ENCODE measurements at places on chromosomes 11 and 22.

GRCh38 chr22:40400159-40400558 lies 29.8 kb downstream of the SGSM3 start:
- DNase-seq, result peak; percentile 69

DNA sequence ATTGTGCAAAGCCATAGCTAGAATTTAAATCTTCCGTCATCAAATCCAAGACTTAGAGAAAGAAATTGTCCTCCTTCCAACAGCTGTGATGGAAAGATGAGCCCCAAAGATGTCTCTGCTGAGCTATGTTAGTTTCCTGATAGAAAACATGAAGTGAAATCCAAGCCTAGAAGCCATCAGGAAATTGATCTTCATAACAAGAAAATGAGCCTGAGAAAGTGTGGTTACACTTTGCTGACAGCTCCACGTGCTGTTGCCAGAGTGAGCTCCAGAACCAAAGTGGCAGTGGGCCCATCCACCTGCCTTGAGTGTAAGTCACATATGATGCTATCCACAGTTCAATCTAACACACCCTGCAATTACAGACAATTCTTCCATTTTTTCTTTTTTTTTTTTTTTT lies 58.0 kb upstream of the UBASH3B start:
- DNase-seq, result no peak

- no peak for DNase-seq
Observed at GRCh38 chr22:30697975-30698374, 3.3 kb downstream of the OSBP2 start.

DNA sequence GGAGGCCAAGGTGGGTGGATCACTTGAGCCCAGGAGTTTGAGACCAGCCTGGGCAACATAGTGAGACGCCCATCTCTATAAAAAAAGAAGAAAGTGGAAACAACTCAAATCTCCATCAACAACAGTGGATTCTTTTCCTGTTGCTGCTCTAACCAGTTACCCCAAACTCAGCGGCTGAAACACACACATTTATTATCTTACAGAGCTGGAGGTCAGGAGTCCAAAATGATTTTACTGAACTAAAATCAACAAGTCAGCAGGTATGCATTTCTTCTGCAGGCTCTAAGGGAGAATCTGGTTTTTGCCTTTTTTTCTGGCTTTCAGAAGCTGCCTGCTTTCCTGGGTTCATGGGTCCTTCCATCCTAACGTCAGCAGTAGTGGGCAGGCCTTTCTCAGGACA lies 11.7 kb upstream of the GCAT start:
- no peak for DNase-seq
